ENCODE measurements at places on chromosomes 4 and X.

DNA sequence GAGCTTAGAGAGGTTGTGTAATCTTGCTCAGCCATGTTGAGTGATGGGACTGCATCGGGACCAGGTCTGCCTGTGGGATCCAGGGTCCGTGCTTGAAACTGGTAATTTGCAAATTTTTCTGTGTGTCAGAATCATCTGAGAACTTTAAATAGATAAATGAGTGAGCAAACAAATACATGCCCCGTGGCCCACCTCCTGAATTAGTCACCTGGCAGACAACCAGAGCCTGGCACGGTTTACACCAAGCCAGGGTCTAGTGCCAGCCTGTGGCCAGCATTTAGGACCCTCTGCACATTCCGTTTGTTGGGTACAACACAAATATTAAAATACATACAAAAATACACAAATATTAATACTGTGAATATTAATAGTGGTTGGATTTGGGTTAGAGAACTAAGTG lies 90.6 kb upstream of the STOX2 start:
- DNase-seq = no peak

GRCh38 chr4:44965435-44966095 lies 239.2 kb upstream of the GNPDA2 start:
- no peak for DNase-seq

GRCh38 chr4:84403656-84404055 lies 95.4 kb downstream of the NKX6-1 start:
- no peak for DNase-seq

DNA sequence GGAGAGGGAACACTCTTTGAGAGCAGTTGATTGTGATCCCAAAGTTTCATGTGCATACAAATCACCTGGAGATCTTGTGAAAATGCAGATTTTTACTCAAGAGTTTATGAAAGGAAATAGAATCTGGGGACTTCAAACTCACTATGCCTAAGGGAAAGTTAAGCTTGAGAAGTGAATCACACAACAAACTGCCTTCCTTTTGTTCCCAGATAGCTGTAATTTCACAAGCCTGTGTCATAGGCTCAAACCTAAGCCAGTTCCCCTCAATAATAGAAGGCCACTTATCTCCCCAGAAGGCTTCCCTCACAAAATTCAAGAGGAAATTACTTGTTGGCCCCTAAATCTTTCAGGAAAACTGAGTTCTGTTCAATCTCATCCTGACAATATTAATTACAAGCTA lies 132.8 kb upstream of the MAGEB16 start:
- DNase-seq = no peak

- no peak for DNase-seq
Observed at GRCh38 chr4:80489798-80490197, 154.3 kb downstream of the CFAP299 start.

DNA sequence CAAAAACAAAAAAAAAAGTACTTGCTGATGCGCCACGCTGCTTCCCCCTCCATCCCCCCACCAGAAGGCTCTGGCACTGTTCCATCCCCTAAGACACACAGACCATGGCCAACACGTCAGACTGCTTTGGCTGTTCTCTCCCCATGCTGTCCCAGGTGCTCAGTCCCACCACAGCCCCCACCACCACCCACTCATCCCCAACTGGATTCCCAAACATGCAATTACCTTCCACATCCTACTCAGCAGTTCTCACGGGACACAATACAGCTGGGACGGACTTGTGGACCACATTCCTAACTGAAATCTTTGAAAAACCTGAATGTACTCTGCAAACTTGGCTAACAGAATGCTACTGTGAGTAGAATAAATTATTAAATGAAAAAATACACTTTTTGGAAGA lies 8.6 kb downstream of the FAT1 start:
- no peak for DNase-seq

- no peak for DNase-seq
Observed at GRCh38 chr4:620851-621261, 4.5 kb upstream of the PDE6B start.

DNA sequence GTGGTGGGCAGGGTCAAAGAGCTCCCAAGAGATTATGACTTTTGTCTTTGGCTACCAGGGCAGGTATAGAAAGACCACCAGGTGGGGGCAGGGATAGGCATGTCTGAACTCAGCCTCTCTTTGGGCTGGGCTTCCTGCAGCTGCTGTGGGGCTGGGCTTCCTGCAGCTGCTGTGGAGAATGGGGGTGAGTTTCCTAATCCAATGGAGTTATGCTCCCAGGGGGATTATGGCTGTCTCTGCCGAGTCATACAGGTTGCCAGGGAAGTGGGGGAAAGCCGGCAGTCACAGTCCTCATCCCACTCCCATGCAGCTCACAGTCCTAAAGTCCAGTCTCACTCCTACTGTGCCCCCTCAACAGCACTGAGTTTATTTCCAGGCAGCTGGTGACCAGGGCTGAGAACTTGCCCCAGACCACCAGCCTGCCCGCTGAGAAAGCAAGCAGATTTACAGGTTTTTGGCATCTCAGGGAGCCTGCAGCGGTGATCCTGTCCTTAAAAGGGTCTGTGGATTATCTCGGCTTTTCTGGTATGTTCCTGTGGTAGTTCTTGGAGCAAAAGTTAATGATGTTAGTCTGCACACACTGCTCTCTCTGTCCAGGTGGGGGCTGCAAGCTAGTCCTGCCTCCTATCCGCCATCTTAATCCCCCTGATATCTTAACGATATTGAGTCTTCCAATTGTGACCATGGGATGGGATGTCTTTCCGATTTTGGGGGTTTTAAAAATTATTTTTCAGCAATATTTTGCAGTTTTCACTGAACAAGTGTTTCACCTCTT lies 133.4 kb downstream of the RTL9 start:
- DNase-seq = no peak

DNA sequence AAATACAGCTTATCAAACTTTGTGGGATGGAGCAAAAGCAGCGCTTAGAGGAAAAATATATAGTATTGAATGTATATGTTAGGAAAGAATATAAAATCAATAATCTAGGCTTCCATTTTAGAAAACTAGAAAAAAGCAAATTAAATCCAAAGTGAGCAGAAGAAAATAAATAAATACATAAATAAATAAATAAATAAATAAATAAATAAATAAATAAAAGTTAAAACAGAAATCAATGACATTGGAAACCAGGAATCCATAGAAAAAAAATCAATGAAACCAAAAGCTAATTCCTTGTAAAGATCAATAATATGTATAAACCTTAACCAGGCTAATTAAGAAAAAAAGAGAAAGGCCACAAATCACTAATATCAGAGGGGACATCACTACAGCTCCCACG lies 141.8 kb upstream of the C1QTNF7 start:
- no peak for DNase-seq

- no peak for DNase-seq
Observed at GRCh38 chrX:39985551-39985950, 112.2 kb downstream of the BCOR start.

GRCh38 chrX:102976793-102977495 lies 39.9 kb downstream of the RAB40AL start:
- no peak for DNase-seq

DNA sequence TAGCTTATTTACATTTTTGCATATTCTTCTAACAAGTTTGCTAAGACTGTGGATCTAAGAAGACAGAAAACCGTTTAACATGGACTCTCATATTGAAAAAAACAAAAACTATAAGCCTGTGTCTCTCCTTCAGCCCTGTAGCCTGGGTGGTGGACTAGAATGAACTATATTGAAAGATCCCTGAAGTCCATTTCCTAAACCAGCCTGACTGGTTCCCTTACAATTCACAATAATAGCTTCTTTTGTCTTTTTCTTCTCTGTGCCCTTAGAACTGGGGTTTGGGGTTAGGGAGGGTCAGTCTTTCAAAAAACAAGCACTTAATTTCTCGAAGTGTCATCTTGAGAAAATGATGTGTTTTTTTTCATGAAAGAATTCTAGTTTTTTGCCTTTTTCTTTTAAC lies 59.0 kb downstream of the GSTCD start:
- no peak for DNase-seq

DNA sequence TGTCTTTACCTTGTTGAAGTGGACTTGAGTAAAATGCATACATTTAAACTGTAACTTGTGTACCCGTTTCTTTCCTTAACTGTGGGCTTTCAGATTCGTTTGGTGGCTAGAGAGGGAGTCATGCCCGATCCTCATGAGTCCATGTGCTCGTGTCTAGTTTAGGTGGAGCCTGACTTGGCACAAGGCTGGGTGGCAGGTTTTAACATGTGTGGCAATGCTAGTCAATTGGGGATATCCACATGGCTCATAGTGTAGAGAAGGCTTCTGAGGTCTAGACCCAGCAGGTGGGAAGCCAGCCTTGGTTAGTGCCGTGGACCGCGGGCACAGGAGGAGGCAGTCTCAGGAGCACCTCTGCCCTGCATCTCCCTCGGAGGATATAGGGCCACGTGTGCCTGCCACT lies 48.5 kb upstream of the CLCN4 start:
- no peak for DNase-seq

- DNase-seq = peak; percentile 56
Observed at GRCh38 chrX:132463411-132463810, 25.4 kb downstream of the MBNL3 start.

GRCh38 chr4:42515156-42515884 lies 118.0 kb downstream of the SHISA3 start:
- DNase-seq = no peak

GRCh38 chrX:110082161-110082560 lies 79.2 kb downstream of the TMEM164 start:
- DNase-seq = no peak

- DNase-seq = peak; percentile 91
Observed at GRCh38 chr4:102439236-102439614, 61.9 kb upstream of the NFKB1 start.

GRCh38 chrX:111411983-111412382 lies at the start of gene DCX:
TSS of gene DCX (minus strand) at chrX:111412192. CDS start at chrX:111410398, 1,794 bp downstream.
- no peak for DNase-seq

DNA sequence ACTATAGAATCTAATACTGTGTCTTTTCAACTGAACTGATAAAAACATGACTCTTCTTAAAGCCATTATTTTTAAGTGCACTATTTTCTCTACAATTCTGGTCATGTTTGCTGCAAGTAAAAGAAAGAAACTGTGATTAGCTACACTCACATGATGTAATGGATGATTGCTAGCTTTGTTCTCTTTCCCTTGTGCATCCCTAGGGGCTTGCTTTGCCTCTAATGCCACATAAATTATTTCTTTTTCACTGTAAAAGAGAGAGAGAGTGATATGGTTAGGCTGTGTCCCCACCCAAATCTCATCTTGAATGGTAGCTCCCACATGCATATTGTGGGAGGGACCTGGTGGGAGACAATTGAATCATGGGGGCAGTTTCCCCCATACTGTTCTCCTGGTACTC lies 630.2 kb upstream of the NR3C2 start:
- no peak for DNase-seq

DNA sequence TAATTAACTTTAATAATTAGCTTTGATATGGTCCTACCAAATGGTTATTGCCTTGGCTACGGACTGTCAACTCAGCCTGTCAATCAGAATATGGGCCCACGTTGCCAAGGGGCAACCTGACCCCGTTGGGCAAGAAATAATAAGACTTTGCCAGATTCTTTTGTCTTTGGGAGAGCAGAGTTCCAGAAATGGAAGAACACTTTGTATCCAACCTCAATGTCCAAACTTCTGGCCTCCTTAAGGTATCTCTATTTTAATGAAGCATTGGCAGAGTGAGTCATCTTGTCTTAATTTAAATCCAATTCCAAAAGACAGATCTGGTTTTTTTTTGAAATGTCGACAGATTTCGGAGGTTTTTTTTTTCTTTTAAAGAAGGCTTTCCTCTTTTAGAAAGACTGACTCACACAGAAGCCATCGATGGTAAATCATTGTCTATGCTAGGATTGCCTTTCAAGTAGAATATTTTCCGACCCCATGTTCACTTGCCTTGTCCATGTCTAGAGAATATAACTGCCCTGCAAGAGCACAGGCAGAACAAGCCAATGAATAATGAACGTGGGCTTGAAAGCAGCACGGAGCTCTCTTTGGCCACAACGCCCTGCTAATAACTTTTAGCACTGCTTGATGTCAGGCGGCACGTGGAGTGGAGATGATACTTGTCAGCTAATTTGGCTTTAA lies 190.3 kb upstream of the GATB start:
- no peak for DNase-seq

DNA sequence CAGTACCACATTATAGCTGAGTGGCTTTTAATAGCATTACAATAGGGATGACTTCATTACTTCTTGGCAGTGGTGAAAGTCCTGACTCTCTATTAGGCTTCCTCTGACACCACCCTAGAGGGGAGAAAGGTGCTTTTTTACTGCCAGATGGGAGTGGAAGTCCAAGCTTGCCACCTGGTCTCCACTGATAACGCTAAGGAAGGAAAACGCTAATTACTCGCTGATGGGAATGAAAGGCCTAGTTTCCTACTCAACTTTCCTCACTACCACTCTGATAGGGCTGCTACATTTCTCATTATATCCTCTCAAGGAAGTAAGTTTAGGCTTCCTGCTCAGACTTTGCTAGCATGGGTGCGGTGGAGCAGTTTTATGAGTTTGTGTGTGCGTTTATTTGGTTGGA lies 62.3 kb upstream of the PAGE3 start:
- DNase-seq = no peak

- no peak for DNase-seq
Observed at GRCh38 chr4:75790024-75790423, 65.6 kb downstream of the USO1 start.

DNA sequence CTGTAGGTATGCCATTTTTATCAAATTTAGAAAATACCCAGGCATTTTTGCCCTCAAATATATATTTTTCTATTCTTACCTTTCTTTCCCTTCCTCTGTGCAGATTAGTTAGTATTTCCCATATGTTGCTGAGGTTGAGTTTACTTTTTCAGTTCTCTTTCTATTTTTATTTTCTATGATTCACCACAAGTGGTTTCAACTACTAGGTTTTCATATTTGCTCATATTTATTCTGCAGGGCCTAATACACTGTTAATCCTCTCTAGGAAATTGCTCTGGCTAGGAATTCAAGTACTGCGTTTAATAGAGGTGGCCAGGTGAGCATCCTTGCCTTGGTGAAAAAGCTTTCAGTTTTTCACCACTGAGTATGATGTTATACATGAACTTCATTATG lies 1535.3 kb upstream of the PCDH10 start:
- DNase-seq = no peak

DNA sequence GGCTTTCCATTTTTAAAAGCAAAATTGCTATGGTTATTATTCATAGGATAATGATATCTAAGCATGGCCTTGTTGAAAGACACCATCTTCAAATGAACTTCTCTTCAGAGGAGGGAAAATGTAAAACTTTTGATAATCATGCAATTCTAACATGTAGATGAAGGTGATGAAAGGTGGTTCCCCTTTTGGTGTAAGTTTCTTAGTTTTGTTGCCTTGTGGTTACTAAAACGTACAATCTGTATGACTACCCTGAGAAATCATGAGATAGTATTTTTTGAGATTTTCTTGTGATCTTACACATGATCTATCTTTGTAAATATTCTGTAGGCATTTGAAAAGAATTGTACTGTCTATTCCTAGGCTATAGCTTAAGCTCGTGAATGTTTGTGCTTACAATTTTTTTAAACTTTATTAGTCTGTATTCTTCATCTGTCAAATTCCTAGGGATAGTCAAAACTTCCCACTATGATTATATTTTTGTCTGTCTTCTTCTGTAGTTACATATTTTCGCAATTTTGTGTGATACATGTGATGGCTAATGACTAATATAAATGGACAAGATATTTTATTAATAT lies 47.5 kb downstream of the PTPN13 start:
- peak; percentile 9 for DNase-seq

- no peak for DNase-seq
Observed at GRCh38 chr4:52956691-52957090, 94.6 kb downstream of the RASL11B start.

- no peak for DNase-seq
Observed at GRCh38 chr4:125062115-125063050, 252.4 kb upstream of the FAT4 start.
